ENCODE measurements at places on chromosomes 1 and 21.

DNA sequence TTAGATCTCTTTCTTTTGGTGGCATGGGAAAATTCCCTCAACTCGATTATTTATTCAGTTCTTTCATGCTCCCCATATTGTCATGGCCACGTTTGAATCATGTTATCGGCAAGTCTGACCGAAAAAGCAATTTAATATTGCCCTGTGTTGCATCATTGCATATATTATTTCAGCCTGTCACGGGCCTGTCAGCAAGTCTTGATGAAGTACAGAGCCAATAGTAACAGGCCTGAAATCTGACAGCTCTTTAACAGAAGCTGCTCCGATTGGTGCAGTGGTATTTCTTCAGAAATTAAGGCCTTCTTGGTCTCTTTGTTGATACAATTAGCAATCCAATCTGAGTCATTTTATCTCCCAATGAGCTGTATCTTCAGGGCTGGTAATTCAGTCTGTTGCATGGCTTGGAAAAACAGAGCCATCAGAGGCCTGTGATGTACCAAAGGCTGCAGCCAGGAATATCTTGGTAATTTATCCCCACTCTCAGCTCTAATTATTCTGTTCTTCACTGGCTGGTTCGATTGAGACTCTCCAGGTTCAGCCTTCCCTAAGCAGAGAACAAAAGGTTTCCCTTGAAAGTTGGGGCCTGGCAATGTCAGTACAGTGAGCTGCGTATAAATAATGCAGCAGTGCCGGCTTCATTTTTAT lies 149.5 kb downstream of the FGGY start:
- DNase-seq, result no peak

- no peak for DNase-seq
Observed at GRCh38 chr1:29711582-29712283, 475.4 kb downstream of the PTPRU start.

DNA sequence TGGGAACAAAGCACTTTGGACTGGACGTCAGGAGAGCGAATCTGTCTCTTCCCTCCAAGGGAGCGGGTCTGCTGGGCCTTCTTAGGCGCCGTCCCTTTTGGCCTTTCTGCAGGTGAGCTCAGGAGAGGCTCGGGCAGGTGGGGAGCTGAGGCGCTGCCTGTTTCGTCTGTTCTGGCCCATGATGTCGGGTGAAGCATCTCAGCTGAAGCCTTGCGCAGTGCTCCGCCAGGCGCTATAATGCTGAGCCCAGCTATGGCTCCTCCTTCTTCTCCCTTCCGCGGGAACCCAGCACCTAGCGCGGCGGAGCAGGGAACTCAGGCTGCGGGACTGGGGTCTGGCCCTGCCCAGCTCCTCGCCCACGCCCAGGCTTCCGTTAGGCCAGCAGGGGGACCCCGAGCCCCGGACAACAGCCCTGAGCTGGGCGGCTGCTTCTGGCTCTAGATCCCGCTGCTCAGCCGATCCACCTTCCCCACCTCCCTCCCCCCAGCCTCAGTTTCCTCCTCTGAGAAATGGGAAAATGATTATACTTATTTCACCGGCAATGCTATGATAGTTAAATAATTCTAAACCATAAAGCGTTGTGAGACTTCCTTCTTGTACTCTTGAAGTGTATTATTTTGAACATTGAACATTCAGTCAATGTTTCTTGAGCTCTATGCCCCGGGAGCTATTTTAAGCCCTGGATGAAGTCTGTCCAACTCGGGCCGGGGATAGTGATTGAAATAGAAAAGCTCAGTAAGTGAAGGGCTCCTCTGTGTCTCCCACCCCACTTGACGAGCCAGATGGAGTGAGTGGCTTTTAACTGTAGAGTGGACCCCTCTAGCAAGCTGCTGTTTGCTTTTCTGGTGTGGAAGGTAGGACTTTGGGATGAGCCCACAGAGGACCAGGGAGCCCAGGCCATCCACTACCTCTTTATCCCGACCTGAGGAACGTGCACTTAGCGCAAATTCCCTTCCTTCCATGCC lies 9.6 kb upstream of the ADORA1 start:
- no peak for DNase-seq

DNA sequence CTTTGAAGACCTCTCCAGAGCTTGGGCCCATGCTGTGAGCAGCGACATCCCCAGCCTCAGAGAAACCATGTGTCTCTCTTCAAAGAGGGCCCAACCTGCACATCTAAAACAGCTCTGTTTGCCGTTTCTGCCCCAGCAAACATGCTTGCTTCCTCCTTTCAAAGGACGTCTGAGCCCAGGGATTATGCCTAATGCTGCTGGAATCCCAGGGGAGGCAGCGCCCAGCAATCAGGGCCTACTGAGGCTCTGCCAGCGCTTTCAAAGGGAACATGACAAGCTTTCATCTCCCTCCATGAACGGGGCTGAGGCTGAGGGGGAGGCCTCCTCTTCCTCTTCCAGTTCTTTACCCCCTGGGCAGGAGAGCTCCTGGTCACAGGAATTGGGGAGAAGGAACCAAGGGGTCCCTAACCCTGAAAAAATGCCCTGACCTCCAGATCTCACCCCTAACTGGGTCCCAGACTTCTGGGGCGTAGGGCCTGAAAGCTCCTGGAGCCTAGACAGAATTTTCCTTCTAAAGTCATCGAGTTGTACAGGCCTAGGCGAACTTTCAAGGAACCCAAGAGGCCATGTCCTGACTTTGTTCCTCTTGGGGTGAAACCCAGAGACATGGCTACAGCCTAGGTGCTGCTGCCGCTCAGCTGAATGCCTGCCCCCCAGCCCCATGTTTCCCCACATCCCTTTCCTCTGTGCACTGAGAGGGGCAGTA lies 13.4 kb upstream of the ASCL5 start:
- no peak for DNase-seq

- DNase-seq, result no peak
Observed at GRCh38 chr21:26154753-26155152, 15.8 kb downstream of the APP start.

DNA sequence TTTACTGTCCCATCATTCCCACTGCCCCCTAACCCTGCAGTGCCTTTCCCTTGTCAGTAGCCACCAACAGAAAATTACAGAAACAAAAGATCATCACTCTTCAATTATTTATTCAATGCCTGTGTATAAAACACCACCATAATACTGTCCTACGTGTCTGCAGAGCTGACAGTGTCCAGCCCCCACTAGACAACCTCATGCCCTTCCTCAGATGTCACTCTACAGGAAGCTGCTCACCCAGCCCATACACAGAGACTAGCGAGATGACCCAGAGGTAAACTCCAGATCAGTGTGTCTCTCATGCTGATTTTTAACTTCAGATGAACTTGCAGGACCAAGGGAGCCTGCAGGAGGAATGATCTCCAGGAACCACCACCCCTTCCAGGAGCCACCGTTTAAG lies 51.3 kb upstream of the GJA5 start:
- DNase-seq, result no peak

GRCh38 chr1:46434358-46434757 lies 40.2 kb downstream of the FAAH start:
- DNase-seq, result no peak

DNA sequence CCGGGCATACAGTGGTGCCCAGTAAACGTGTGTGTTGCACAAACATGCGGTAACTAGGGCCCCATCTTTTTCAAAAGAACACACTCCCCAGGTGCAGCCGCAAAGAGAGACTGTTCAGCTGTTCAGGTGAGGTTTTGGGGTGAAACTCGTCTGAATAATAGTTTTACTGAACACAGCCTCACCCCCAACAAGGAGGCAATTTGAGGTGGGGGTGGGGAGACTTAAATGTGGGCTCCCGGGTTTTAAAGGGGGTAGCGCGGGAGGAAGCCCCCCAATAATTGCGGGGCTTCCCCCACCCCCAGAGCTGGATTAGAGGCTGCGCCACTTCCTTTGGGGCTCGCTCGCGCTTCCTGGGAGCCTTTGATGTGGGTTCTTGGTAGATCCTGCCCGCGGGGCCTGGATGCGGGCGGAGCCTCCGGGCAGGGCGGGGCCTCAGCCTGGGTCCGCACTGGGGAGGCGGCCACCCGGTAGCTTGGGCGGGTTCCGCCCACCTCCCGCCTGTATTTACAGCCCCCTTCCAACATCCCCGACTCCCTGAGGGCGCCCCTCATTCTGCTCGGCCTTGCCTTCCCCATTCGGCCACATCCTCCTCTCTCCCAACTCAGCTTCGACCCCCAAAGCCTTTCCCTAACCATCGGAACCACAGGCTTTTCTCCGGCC lies 6.4 kb upstream of the EPHA2 start:
- peak; percentile 25 for DNase-seq

DNA sequence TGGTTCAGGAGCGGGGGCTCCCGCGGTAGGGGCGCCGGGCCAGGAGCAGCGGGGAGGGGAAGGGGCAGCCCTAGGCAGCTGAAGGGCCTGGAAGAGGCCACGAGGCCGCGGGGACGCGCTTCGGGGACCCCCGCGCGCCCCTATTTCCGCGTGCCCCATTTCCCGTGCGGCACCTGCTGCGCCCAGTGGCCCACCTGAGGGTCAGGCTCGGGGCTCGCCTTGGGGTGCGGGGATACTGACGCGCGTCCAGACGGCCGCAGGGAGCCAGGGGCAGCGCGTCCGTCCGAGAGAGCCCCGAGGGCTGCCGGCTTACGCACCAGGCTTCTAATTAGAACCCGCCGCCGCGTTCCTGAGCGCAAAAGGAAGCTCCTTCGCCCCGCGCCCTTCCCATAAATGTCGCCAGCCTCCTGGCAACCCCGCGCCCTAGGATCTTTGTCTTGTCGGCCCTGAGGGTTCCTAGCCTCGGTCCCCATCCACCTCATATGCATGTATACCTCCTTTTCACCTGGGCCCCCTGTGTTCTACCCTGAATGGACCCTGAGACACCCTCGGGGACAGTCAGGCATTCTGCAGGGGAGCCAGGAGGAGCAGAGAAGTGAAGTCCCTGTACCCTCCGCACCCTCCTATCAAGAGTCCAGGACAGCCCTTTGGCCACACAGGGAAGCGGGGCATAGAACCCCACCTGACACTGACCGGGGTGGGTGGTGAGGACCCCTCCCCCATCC lies 1.8 kb downstream of the WNT3A start:
- no peak for DNase-seq

GRCh38 chr1:84365225-84366221 lies 32.8 kb upstream of the DNASE2B start:
- no peak for DNase-seq

GRCh38 chr1:192983349-192983980 lies 75.7 kb downstream of the UCHL5 start:
- DNase-seq, result no peak

DNA sequence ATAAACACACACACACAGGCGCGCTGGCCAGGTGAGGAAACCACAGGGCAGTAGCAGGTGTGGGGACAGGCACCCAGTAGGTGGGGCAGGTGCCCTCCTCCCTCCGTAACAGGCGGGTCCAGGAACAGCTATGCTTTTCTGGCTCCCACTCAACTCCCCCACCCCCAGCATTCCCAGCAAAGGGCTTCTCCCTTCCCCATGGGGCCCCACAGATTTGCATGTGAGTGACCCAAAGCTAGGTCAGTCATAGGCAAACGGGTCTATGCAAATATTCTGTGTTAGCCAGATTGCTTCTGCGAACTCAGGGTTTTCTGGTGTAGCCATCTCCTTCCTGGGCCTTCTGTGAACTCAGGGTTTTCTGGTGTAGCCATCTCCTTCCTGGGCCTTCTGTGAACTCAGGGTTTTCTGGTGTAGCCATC lies 114.2 kb downstream of the SIK1 start:
- no peak for DNase-seq

GRCh38 chr1:56755911-56756310 lies 63.3 kb downstream of the FYB2 start:
- DNase-seq, result no peak

DNA sequence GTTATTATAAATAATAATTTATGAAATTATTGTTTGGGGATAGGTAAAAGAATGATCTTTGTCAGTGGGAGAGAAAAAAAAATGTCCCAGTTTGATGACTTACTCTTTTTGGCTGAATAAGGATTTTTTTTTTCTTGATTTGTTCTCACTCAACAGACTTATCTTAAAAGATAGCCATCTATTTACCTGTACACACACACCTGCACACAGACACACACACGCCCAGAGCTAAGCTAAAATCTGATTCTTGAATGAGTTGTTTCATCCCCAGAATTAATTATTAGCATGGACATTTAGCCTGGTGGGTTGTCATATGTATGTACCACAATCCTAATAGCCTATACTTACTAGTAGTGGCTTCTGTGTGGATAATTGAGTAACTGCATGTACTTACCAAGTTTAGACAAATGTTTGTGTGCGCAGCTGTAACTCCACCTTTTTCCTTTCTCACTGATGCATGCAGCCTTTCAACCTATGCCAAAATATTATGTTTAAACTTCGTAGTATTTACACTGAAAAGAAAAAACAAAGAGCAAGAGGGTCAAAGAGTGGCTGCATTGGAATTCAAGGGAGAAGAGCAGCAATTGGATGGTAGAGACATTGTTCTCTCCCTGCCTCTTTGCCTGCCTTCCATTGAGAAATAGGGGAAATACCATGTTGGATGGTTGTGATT lies 174.3 kb downstream of the ADGRL2 start:
- no peak for DNase-seq

DNA sequence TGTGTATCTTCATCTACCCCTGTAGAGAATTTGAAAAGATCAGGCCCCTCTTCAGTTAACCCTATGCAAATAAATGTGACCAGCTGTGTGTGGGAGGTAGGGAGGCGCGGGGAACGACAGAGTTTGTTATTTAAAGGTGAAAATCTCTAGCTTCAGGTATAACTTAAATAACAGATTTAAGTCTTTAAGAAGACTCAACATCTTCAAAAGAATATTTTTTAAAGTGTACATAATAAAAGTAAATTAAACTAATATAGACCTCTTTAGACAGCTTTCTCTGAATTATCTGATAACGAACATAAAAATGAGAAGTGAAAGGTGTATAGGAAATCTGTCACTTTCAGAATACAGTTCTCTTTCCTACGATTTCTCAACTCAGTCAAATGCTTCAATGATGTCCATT lies 16.0 kb downstream of the ANGPTL3 start:
- DNase-seq, result no peak

DNA sequence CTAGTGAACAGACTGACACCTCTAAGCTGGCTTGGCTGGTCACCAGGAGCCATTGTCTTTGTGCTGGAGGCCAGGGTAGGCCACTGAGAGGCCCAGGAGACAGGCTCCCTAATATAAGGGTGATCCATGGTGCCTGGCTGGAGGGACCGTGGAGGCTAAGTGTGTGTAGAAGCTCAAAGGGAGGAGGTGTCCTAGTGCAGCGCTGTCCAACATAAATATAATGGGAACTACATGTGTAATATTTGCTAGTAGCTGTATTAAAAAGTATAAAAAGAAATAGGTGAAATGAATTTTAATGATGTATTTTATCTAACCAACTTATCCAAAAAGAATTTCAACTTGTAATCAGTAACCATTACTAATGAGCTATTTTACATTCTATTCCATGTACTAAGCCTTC lies 35.0 kb downstream of the SOX13 start:
- DNase-seq, result no peak

All from stimulated activated CD8-positive, alpha-beta memory T cell treated with anti-CD3 and anti-CD28 coated beads, Interleukin-4, amount 100 ng/mL, for 1 hour (primary cell).